Heart left ventricle (tissue), 16 donors: ENCODE measurements at places on chromosomes 6 and 20. TPM values are rescaled to one million over a fixed set of nuclear protein-coding genes. Genes with fewer than 3 reads are reported as not detected.

DNA sequence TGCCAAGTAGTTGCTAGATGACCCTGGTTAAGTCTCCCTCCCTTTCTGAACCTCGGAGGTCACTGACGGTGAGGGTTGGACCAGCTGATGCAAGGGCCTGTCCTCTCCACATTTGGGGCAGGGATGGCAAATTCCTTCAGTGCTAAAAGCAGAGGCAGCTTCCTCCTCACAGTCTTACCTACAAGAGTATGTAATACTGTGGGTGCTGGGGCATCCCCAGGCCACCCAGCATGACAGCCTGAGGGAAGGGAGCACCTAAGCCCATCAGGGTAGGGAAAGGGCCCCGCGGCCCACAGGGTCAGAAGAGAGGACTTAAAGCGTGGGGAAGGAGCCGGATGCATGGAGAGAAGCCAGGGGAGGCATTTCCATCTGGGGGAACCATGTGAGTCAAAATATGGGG lies 38.0 kb downstream of the TGM3 start:
- no peak overlapping the region for H3K27ac ChIP-seq
- H3K36me3 ChIP-seq = no peaks in the 10 kb centered on the region
- H3K4me3 ChIP-seq = no peak overlapping the region
- H3K4me1 ChIP-seq = no peaks in the 10 kb centered on the region
- DNase-seq = no peak
- no peaks in the 10 kb centered on the region for H3K27me3 ChIP-seq

- no peaks in the 10 kb centered on the region for H3K36me3 ChIP-seq
- no peaks in the 10 kb centered on the region for H3K27me3 ChIP-seq
- H3K4me3 ChIP-seq = no peak overlapping the region
- no peak for DNase-seq
- H3K4me1 ChIP-seq = no peaks in the 10 kb centered on the region
Observed at GRCh38 chr6:150229436-150230163, 86.8 kb downstream of the PPP1R14C start.

The RNF182 gene
- total RNA-seq = not detected

The MICA gene
- 11.5 TPM for total RNA-seq

The SERINC3 gene
- total RNA-seq = 103 TPM

The SLC22A7 gene
- total RNA-seq = 0.12 TPM

DNA sequence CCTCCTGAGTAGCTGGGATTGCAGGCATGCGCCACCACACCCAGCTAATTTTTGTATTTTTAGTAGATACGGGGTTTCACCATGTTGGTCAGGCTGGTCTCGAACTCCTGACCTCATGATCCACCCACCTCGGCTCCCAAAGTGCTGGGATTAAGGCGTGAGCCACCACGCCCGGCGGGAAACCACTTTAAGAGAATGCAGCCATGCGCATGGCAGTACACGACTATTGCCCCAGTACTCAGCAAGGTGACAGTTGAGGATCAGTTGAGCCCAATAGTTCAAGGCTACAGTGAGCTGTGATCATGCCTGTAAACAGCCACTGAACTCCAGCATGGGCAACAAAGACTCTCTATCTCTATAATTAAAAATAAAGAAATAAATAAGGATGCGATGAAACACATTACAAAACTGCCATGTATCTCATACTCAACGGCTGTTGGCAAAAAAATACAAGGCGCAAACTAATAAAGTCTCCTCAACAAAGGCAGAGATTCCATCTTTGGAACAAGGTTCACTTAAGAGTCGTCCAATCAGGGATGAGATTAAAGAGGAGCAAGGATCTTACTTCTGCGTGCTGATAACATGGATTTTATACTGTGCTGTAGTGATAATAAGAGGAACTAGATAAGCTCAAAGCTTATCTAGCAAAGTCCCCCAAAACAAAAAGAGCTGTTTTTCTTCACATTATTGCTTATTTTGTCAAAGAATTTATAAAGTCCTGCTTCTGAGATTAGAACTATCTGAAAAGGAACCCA lies 51.1 kb downstream of the STAU1 start:
- H3K4me3 ChIP-seq = no peak overlapping the region
- H3K36me3 ChIP-seq = peaks cover 59% of the 10 kb centered on the region
- H3K27me3 ChIP-seq = no peaks in the 10 kb centered on the region
- H3K27ac ChIP-seq = no peak overlapping the region

- H3K27me3 ChIP-seq = peaks cover 36% of the 10 kb centered on the region
- no peaks in the 10 kb centered on the region for H3K4me1 ChIP-seq
Observed at GRCh38 chr6:1610497-1611321, 994 bp downstream of the FOXC1 start.
